HCT116 (cell line): ENCODE measurements at places on chromosomes 1 and 21. TPM values are rescaled to one million over a fixed set of nuclear protein-coding genes. Genes with fewer than 3 reads are reported as not detected.

ARL8A gene
- total RNA-seq, result 45.6 TPM

MYBPHL gene
- 1.0 TPM for total RNA-seq

ANKRD13C gene
- 21.1 TPM for total RNA-seq

OR2T5 gene
- total RNA-seq, result not detected

OR2G6 gene
- total RNA-seq, result not detected

- DNase-seq, result no peak
These were observed 18.4 kb upstream of the FOXO6 start for GRCh38 chr1:41342774-41343355.

GRCh38 chr1:66769512-66770229, 17.4 kb downstream of the DYNLT5 start:
- DNase-seq, result no peak

DNA sequence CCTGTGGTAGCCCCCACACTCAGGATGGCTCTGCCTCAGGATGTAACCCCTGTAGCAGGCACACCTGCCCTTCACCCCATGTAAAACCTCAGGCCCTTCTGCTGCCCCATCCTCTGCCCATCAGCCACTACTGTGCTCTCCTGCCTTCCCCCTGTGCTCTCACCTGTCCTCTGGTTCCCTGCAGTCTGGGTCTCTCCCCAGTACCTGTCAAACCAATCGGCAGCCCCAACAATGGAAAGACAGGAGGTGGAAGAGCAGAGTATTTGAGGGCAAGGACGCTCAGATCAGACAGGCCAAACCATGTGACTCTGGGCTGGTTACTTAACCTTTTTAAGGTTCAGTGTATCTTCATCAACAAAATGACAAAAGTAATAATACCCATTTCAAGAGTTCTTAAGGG, 30.9 kb downstream of the SMIM12 start:
- no peak for DNase-seq

DNA sequence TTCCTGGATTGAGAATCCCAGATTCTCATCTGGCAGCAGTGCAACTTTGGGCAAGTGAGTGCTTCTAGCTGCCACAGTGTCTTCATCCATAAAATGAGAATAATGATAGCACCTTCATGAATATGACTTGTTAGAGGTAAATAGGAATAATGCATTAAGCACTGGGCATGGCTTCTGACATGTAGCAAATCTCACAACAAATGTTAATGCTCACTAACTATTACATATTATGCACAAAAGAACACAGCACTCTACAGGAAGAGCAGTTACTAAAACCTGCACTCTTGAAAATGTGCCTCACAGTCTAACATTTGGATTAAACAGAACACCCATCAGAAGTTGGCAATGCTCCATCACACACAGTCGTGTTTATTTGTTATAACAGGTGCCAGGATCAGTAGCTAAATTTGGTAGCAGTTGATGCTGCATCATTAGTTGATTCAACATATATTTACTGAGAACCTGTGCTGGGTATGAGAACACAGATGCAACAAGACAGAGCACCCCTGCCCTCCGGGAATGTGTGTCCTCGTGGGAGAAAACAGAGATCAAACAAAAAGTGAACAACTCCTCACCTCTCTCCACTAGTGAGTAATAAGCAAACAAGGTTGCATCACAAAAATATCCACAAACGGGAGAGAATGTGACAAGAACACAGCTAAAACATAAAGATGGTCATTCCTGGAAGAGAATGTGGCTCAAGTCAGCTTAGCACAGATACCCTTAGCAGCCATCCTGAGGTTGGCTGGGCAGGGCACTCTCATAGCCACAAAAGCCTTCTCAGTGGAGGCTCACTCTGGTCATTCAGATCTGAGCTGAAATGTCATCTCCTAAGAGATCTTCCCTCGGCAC, 26.2 kb upstream of the LBR start:
- DNase-seq, result no peak

DNA sequence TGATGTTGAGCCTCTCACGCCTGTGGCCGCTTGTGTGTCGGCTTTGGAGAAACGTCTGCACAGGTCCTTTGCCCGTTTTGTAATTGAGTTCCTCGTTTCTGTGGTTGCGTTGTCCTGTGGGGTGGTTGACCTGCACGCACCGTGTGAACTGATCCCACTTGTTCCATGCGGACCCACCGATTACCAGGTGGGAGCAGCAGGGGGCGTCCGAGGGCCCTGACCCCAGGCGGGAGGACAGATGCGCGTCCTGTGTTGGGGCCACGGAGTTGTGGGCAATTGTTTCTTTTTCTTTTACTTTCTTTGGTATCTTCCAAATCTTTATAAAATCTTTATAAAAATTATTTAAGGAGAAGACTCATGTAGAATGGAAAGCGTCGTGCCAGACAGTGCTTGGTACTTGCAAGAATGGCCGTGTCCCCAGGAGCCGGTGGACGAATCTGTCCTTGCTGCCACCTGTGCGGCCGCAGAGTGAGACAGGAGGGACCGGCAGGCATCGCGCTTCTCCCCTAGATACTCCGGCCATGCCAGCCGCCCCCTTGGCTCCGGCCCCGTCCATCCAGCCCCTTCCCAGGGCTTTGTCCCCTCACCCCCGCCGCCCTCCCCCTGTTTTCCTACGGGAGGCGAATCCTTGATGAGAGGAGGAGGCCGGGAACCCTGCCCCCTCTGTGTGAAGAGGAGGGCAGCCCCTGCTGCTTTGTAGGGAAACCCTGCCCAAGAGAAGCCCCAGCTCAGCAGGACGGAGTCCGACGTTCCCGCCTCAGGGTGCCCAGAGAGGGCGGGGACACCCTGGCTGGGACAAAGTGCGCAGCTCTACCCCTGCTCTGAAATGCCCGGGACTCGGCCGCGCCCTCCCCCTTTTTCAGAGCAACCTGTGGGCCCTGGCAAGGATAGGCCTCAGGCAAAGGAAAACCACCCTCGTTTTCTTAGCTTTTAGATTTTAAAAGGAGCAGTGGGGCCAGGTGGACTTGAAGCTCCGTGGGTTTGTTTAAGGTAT, 41.7 kb downstream of the PRKCZ start:
- no peak for DNase-seq

GRCh38 chr21:40633048-40633447, 213.9 kb downstream of the DSCAM start:
- DNase-seq, result no peak

- no peak for DNase-seq
These were observed 9.6 kb downstream of the PM20D1 start for GRCh38 chr1:205840146-205840923.

DNA sequence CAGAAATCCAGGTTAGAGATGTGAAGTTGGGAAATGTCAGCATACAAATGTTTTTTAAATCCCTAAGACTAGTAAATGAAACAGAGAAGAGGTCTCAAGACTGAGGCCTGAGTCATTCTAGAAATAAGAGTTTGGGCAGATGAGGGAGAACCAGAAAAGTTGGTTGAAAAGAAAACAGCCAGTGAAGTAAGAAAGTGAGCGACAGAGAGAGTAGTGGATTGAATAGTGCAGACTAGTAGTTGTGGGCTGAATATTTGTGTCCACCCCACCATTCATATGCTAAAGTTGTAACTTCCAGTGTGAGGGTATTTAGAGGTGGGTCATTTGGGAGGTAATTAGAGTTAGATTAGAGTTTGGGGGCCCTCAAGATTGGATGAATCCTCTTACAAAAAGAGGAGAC, 889.2 kb downstream of the TTLL7 start:
- DNase-seq, result no peak

- DNase-seq, result no peak
These were observed 181.2 kb upstream of the SGIP1 start for GRCh38 chr1:66352792-66353191.

DNA sequence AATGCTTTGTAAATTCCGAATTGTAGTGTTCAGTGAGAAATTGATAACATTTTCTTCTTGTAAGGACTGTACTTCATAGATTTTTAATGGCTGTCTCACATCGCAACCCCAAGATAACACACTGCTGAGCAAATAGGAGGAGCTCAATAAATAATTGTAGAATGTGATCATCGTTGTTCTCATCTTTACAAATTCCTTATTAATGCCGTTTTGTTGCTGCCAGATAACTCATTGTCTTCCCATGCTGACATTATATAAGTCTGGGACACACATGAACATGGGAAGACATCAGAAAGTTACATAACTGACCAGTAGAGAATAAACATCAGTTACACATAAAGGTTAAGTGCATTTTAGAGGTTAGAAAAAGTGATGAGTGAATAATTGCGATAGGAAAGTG, 46.4 kb upstream of the TSPAN2 start:
- no peak for DNase-seq

DNA sequence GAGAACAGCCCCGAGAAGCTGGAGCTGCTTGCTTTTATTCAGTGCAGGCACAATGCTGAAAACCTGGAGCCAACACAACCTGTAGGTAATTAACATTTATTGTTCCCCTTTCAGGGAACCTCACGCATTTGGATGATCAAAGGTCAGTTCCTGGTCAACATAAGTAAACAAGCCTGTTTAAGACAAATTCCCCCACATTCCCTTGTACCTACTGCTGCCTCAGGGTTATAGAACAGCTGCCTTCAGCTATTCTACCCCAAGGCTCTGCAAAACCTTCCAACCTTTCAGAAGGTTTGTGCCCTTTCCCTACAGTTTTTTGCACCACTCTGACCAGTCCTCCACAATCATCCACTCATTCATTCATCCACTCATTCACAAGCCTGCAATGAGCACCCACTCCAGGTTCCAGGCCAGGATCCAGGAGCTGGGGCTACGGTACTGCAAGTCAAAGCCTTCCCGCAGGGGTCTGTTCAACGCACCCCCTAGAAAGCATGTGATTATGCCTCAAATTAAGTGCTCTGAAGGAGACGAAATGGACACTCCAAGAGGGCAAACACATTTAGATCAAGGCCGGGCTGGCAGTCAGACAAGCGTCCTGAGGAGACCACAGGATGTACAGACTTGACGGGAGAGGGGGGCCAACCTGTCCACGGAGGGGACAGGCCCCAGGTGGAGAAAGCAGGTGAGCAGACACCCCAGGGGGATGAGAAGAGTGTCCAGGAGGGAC, 683.9 kb downstream of the MATN1 start:
- DNase-seq, result no peak

DNA sequence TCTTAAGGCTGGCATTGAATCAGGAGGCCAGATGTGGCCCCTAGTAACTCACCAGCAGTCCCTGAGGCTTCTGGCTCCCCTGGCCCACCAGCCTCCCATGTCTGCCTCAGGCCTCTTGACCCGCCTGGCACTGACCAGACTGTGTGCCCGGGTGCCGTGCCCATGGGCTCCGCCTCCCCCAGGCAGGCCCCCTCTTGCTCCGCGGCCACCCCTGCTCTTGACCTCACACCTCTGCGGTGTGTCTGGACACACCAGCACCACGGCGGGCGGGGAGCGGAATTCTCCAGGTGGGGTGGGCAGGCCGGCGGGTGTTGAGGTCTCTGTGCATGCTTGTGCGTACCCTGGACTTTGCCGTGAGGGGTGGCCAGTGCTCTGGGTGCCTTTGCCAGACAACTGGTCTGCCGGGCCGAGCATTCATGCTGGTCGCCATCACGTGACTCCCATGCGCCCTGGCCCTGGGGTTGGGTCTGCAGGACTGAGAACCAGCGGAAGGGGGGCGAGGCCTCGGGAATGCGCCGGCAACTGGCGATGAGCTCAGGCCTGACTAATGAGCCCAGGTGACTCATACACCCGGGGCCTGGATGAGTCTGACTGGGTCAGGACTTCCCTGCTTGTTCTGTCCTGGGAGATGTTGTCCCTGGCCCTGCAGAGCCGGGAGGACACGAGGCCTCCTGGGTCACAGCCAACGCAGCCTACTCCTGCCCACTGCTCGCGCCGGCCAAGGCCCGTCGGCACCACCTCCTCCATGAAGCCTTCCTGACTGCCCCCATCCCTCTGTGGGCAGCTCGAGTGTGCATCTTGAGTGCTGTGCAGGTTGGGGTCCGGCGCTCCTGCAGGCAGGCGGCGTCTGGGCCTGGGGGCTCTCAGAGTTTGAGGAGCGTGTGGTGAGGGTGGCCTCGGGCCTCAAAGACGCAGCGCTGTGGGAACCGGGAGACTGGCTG, 22.6 kb downstream of the COL18A1 start:
- DNase-seq, result peak; percentile 67

GRCh38 chr1:223653431-223653830, 12.1 kb downstream of the CAPN8 start:
- no peak for DNase-seq

- DNase-seq, result no peak
These were observed 126.9 kb downstream of the NOS1AP start for GRCh38 chr1:162196387-162196786.

- DNase-seq, result no peak
These were observed 84.3 kb downstream of the EXTL2 start for GRCh38 chr1:100810360-100810759.

- DNase-seq, result no peak
These were observed 42.4 kb upstream of the AK4 start for GRCh38 chr1:65105596-65105995.

DNA sequence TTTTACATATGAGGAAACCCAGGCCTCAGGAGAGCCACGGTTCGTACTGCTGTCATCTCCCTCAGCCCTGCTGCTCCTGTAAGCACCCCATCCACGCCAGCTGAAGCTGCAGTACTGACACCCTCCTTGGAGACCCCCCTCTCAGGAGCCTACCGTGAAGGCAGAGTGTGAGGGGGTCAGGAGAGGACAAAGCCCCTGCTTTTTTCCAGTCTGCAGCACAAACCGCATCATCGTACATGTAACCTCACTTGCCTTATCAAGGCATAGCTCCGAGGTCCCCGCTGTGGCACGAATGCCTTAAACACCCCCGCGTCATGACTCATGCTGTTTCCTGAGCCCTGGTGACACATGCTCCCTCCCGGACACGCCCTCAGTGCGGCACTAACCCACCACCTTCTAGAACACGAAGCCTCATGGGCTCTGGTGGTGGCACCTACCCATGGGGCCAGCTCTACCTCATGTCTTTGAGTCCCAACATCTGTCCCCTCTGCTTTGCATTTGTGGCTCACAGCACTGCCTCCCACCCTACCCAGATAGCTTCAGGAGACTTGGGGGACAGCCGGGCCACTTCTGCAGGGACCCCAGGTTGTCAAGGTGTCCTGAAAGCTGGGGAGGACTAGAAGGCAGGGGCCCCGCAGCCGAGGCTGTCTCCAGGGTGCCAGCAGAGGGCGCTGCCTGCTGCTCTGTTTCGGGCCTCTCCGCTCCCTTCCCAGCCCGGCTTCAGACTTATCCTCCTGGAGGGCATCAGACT, 4.9 kb downstream of the SH3BGRL3 start:
- peak; percentile 91 for DNase-seq

- no peak for DNase-seq
These were observed 42.9 kb upstream of the CD2 start for GRCh38 chr1:116711263-116711840.

DNA sequence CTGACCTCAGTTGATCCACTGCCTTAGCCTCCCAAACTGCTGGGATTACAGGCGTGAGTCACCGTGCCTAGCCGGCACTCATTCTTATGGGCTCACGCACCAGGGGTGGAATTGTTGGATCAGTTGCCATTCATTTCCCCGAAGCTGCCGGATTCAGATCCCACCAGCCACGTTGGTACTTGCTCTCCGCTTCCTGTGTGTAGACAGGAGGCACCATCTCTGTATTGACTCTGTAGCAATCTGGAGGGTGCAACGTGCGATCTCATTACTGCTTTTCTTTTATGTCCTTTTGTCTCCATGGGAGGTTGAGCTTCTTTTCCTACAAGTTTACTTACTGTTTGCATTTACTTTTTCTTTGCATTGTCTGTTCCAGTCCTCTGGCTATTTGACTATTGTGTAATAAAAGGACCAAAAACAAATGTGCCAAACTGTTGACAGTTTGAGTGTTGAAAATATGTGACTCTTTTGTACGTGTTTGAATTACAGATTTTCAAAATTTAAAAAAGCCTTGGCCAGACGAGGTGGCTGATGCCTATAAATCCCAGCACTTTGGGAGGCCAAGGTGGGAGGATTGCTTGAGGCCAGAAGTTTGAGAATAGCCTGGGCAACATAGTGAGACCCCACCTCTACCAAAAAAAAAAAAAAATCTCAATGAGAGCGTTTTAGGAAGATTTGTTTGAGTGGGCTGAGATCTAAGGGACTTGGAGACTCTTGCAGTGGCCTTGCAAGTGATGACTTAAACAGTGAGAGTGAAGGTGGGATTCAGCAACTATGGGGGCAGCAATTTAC, 39.1 kb downstream of the SPSB1 start:
- DNase-seq, result peak; percentile 3
